ENCODE measurements at places on chromosomes 16 and 17.

DNA sequence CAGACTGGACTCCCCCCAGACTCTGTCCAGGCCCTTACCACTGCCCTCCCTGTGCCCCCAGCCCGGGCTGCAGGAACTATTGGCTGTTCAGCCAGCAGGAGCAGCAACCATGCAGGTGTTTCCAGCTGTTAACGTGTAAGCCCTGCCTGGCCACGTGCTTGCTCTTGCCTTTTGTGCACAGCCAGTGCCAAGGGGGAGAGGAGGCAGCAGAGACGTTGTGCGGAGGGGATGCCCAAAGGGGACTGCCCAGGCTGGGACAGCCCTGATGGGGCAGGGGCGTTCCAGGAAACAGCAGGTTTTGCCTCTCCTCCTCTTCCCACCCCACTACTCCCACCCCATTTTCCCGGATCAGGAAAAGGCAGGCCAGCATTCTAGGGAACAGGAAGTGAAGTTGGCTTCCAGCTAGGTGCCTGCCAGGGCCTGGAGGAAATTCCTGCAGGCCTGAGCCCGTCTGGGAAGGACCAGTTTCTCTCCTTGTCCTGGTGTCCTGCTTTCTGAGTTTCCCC is 16.7 kb upstream of the LASP1NB start:
- DNase-seq = no peak

- no peak for DNase-seq
Measured at GRCh38 chr16:79580453-79581191, 19.9 kb downstream of the MAF start.

- DNase-seq = no peak
Measured at GRCh38 chr17:78486228-78486802, 90.9 kb downstream of the DNAH17 start.

DNA sequence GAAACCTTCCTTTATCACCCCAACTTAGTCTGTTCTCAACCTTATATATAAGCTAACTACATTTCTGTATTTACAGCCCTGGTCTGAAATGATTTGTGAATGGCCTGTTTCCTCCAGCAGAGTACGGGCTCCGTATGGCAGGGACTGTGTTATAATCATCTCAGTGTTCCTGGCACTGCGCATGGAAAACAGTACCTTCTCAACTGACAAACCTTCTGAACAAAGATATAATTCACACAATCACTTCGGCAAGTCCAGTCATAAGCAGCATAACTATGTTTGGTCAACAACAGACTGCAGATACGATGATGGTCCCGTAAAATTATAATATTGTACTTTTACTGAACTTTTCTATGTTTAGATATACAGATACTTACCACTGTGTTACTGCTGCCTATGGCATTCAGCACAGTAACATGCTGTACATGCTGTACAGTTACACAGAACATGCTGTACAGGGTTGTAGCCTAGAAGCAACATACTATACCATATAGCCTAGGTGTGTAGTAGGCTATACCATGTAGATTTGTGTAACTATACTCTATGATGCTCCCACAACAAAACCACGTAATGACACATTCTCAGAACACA is 30.0 kb downstream of the ANKFY1 start:
- DNase-seq = no peak

DNA sequence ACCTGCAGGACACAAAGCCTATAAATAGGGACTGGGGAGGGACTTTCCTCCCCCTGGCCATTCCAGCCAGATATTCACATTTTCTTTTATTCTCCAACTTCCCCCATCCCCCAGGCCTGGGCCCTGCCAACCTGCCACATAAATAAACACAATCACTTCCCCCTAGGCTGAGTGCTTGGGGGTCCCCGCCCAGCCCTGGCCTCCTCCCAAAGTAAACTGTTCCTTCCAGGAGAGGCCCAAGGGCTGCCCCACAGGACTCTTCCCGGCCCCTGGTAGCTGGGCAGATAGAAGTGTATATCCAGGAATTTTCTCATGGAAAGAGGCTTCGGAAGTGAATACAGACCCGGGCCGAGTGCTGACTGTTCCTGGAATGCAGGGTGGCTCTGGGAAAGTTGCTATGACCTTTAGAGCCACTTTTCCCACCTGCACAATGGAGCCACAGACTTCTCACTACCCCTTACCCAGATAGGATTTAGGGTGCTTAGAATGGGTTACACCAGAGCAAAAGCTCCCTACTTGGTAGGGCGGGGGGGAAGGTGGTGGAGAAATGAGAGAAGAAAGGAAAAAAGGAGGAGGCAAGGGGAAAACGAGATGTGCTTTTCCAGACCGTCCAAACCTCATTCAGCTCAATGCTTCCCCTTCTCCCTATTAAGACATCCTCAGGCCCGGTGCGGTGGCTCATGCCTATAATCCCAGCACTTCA is 8.5 kb downstream of the CSF3 start:
- DNase-seq = no peak

- no peak for DNase-seq
Measured at GRCh38 chr16:1963806-1964505, 670 bp downstream of the RPS2 start.

GRCh38 chr16:87380881-87381280 is 2.7 kb downstream of the FBXO31 start:
- DNase-seq = no peak

DNA sequence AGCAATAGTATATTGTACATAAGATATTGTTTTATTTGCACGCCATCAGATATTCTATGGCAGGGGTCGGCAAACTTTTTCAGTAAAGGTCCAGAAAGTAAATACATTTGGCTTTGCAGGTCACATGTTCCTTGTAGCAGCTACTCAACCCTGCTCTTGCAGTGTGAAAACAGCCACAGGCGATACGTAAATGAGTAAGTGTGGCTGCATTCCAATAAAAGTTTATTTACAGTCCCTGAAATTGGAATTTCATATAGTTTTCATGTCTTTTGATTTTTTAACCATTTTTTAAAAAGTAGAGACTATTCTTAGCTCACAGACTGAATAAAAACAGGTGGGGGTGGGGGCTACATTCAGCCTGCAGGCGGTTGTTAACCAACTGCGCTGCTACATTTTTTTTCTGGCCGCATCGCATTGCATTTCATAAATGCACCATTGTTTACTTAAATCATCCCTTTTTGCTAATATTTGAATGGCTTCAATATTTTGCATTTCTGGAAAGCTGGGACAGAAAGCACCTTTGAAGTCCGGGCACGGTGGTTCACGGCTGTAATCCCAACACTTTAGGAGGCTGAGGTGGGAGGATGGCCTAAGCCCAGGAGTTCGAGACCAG is 50.5 kb upstream of the HAPSTR1 start:
- DNase-seq = no peak

DNA sequence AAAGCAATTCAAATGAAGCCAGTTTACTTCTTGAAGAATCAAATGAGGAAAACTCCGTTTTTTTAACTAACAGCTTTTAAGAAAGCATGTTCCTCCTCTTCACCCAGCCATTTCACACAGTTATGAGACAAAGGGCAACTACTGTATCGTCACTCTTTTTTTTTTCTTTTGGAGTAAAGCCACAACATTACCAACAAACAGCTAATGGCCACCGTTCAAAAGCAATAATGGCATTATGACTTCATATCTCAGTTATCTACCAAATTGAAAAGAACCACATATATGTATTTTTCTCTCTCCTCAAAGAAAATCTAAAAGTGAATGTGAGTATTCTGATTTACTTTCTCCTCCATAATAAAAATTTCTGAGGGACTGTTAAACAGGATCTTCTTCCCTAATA is 14.5 kb downstream of the GRB2 start:
- no peak for DNase-seq

- no peak for DNase-seq
Measured at GRCh38 chr16:71474864-71475263, 12.8 kb upstream of the ZNF23 start.

- no peak for DNase-seq
Measured at GRCh38 chr16:79169239-79169638, 431.3 kb downstream of the MAF start.

DNA sequence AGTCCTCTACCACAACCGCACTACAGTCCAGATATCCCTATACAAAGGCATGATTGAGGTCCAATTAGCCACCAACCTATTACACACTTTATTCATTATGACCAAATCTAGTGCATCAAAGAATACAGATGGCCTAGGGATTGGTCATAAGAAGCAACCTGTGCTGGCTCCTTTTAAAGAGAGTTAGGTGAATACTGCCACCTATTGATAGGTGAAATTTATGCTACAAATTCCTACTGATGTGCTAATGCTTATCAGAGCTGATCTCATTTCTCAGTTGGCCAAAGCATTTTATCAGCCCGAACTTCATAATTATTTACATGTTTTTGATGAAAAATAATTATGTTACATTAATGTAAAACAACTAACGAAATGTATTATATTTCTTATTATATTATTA is 166.3 kb downstream of the ANKFN1 start:
- DNase-seq = no peak

DNA sequence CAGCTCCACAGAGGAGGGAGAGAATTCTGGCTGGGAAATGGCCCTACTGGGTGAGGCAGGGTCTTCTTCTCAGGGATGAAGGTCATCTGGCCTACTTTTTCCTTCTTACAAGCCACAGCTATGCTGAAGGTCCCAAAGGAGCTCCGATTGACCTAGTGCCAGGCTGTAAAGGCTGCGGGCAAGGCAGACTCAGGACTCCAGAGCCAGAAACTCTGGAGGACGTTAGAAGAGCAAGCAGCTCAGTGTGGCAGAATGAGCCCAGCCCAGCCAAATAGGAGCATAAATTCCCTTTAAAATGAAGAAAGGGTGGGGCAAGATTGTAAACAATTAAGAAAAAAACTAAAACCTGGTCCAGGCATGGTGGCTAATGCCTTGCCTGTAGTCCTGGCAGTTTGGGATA is 20.1 kb upstream of the CNOT1 start:
- DNase-seq = no peak

DNA sequence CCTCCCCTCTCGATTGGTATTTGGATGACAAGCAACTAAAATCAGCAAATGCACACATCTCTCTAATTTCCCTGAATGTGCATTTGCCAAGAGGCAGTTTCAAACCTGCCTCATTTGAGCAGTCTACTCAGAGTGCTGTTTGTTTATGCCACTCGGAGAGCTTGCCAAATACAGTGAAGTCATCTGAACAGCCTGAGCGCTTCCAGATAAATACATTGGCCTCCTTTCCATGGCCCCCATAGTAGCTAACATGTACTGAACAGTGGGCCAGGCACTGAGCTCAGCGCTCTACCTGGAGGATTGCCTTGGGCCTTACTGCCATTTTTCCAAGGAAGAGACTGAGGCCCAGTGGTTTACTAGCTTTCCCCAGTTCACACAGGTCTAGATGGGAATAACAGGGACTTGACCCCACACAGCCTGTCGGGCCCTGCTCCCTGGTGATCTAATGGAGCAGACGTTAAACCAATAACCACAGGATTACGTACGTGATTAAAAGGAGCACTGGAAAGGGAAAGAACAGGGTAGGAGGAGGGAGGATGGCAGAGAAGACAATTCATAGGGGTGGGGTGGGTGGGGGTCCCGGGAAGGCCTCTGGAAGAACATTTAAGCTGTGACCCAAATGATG is 18.7 kb upstream of the ANKRD40CL start:
- no peak for DNase-seq

GRCh38 chr17:83193336-83194185 is 114.2 kb downstream of the METRNL start:
- DNase-seq = no peak
